ENCODE measurements at places on chromosomes 12 and 14.

DNA sequence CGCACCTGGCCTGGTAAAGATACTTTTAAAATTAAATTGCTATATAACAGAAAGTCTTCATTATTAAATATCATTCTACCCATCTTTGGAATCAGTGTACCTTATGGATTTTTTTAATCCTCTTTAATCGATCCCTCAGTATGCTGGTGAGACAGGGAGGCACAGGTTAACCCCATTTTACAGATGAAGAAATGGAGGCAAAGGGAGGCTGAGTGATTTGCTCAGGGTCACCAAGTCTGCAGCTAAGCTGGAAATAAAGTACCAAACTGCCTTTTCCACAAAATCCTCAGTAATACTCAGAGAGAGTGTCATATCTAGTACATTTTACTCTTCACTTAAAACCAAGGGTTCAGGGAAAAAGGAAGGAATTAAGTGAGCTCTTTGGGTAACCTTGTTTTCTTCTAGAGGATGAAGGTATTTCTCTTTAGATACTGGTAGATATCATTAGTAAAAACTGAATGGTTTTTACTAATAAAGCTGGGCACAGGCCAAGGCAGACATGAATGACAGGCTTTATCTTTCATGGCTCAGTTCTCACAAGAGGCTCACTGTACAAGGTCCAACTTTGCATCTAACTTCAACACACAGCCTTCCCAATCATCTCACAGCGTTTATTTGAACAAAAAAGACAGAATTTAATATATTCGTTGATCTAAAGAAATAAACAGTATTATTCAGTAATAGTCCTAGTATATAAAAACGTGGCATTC is 35.3 kb upstream of the TTC7B start:
- no peak for DNase-seq

DNA sequence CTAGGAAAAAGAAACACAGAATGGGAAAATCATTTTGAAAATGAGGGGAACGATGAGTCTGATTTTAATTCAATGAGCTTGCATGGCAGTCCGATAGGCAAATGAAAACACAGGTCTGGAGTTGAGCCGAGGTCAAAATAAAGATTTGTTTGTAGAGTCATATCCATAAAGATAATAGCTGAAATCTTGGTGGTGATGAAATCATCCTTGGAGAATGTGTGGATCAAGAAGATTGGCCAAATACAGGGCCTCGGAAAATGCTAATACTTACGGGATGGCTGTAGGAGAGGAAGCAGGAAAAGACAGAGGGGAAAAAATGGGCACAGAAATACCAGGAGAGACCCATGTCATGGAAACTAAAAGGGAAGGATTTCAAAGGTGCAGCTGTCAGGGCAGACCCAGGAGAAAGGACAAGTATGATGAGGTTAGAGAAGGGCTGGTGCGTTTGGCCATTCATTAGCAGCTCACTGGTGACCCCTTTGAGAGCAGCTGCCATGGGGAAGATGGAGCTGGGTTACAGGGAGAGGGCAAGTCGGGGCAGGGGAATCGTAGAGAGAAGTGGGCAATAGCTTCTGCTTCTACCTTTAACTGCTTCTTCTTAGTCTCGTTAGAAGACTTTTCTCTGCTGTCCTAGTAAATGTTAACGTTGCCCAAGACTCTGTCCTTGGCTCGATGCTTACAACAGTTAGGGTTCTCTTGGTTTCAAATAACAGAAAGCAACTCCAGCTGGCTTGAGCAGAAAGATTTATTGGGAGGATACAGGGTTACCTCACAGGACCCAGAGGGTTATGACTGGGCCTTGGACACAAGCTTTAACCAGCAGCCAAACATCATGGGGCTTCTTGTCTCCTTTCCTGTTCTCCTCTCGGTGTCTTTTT is 161.8 kb downstream of the EFCAB11 start:
- DNase-seq = no peak

DNA sequence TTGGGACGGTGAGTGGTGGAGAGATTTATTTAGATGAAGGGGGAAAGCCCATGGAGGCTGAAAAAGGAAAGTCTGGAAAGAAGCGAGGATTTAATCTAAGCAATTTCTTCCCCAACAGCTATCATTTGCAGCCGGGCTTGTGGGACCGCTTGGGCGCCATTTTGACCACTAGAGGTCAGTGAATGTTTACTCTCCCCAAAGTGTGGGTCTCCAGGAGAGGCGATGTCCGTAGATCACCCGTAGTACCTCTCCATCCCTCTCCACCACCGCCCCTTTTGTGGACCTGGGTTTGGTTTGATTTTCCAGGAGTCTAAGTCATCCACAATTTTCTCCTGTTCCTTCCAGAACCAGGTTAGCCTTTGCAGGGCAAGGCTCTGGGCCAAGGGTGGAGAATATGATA is 91.2 kb upstream of the PARP11 start:
- no peak for DNase-seq

GRCh38 chr12:124509676-124510300 is 57.6 kb downstream of the NCOR2 start:
- DNase-seq = peak; percentile 76

DNA sequence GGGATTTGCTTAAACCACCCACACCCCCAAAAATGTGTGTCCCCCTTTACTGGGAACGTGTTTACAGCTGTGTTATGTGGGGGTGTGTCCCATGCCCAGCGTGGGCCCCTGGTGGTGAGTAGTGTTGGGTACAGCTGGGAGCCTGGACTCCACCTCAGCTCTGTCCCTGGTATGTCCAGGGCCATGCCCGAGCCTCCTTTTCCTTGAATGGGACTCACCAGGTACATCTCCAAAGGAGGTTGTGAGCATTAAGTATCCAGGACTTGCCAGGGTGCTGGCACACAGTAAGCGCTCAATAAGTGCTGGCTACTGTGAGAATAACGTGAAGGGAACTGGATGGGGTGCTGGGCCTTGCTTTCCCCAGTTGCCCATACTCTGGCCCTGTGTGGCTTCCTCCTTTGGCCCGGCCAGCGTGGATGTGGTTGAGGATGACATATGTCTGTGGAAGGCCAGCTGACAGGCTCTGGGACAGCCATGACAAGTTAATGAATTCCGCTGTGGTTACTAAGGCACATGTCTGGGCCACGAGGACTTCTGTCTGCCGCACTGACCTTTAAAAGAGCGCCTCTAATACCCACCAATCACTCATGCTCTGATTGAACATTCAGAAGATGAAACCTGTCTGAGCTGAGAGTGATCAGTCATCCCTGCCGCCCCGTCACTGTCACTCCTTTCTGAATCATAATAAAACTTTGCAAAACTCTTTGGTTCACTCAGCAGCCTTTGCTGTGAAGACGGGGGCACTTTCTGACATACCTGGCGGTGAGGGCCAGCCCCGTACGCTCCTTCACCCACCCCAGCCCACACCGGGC is 74.7 kb downstream of the DIO3 start:
- no peak for DNase-seq

Data from foreskin keratinocyte (primary cell).